Kidney (tissue), 22 donors: ENCODE measurements at places on chromosomes 4 and X. TPM values are rescaled to one million over a fixed set of nuclear protein-coding genes. Genes with fewer than 3 reads are reported as not detected.

DNA sequence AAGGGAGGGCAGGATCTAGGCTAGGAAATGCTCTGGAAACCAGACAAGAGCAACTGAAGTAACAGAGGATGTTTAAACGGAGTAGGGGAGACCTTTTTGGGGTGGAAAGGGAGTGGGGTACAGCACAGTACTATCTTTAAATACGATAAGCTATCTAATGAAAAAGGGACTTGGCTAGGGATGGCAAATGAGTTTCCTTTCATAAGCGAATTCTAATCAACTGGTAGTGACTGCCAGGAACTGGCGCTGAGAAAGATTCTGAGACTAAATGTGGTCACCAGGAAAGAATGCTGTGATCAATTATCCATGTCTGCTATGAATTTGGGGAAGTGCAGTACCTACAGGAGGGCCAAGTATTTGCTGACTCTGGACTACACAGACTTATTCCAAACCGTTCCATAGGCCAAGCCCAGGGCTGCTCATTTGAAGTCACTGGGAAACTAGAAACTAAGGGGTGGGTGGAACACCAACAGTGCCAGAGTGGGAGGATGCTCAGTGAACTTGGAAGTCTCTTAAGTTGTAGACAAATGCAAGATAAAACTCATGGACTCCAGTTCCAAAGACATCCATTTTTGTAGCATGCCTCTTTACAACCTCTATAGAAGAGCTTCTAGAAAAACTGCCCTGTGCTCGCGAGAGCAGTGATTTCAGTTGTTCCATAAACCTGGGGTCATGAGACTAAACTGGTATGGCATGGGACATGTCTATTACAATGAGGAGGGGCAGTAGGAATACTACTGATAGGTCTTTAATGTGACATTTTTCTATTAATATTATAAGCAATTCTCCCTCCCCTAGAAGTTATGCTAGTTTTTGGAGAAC, 2.0 kb downstream of the TRAPPC2 start:
- no peak for DNase-seq
- no peaks in the 10 kb centered on the region for H3K36me3 ChIP-seq
- no peak overlapping the region for H3K4me3 ChIP-seq
- H3K4me1 ChIP-seq: no peaks in the 10 kb centered on the region
- no peaks in the 10 kb centered on the region for H3K27me3 ChIP-seq

GRCh38 chr4:147901916-147902315, 170.0 kb downstream of the ARHGAP10 start:
- H3K4me3 ChIP-seq: no peak overlapping the region
- peaks cover 2% of the 10 kb centered on the region for H3K36me3 ChIP-seq
- no peak overlapping the region for H3K27ac ChIP-seq
- DNase-seq: no peak

- no peak overlapping the region for H3K27ac ChIP-seq
- no peaks in the 10 kb centered on the region for H3K36me3 ChIP-seq
- no peak overlapping the region for H3K4me3 ChIP-seq
- no peak for DNase-seq
Measured at GRCh38 chr4:120855307-120856001, 67.1 kb downstream of the PRDM5 start.

DNA sequence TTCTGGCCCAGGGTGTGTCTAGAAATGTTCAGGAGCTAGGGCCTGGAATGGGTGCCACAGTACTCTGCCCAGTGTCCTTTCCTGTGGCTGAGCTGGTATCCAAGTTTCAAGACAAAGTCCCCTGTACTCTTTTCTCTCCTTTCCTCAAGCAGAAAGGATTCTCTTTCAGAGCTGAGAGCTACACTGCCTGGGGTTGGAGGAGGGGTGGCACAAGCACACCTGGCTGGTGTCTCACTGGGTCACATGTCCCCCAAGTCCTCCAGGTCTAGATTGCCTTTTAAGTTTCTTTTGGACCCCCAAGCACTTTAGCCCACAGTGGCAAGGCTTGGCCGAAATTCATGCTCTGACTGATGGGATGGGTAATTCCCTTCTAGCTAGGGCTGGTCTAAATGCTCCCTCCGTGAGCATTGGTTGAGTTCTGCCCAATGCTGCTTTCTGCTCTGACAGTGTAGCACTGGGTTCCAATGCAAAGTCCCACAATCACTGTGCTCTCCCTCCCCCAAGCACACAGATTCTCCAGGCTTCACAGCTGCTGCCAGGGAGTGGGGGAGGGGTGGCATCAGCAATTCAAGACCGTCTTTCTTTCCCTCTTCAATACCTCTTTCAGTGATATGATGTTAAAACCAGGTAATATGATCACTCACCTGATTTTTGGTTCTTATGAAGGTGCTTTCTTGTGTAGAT, 47.8 kb downstream of the BEX3 start:
- H3K27ac ChIP-seq: no peak overlapping the region
- no peaks in the 10 kb centered on the region for H3K4me1 ChIP-seq
- H3K27me3 ChIP-seq: no peaks in the 10 kb centered on the region
- no peak for DNase-seq
- H3K4me3 ChIP-seq: no peak overlapping the region

DNA sequence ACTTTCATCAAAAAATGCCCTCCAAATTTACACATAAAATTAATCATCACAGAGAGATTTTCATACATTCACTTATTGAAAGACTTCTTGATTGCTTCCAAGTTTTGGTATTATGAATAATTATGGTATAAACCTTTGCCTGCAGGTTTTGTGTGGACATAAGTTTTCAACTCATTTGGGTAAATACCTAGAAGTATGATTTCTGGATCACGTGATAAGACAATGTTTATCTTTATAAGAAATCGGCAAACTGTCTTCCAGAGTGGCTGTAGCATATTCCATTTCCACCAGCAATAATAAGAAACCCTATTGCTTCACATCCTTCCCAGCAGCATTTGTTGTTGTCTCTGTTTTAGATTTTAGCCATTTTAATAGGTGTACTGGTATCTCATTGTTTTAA, 1507.0 kb upstream of the IGFBP7 start:
- no peak for DNase-seq
- no peaks in the 10 kb centered on the region for H3K4me1 ChIP-seq
- H3K27me3 ChIP-seq: no peaks in the 10 kb centered on the region
- no peak overlapping the region for H3K27ac ChIP-seq
- H3K4me3 ChIP-seq: no peak overlapping the region

- DNase-seq: no peak
- H3K4me1 ChIP-seq: no peaks in the 10 kb centered on the region
- H3K27me3 ChIP-seq: no peaks in the 10 kb centered on the region
- H3K4me3 ChIP-seq: no peak overlapping the region
Measured at GRCh38 chr4:107711831-107712230, 8.2 kb downstream of the PAPSS1 start.

GRCh38 chrX:111728096-111728495, 47.1 kb downstream of the ALG13 start:
- H3K4me1 ChIP-seq: no peaks in the 10 kb centered on the region
- H3K27me3 ChIP-seq: no peaks in the 10 kb centered on the region
- no peak overlapping the region for H3K4me3 ChIP-seq
- peaks cover 2% of the 10 kb centered on the region for H3K36me3 ChIP-seq
- no peak overlapping the region for H3K27ac ChIP-seq

GRCh38 chr4:77352192-77352591, 195.2 kb downstream of the CCNG2 start:
- no peaks in the 10 kb centered on the region for H3K36me3 ChIP-seq
- H3K27ac ChIP-seq: no peak overlapping the region
- no peak for DNase-seq

DNA sequence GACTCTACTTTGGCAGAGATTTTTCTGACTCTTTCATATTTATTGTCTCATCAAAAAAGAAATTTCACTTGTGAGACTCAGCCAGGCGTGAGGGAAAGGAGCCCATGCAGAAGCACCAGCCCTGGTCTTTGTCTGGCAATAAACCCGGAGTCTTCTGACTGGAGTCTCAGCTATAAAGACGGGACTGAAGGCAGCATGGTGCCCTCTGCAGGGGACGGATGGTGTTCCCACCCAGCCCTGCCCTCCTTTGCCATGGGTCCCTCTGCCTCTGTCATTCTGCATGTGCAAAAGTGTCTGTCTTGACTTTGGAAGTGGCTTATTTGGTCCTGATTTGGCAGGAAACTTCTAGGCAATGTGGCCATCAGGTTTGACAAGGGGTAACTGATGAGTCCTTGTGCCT, 14.2 kb downstream of the ZNF185 start:
- H3K27me3 ChIP-seq: no peaks in the 10 kb centered on the region
- no peak overlapping the region for H3K27ac ChIP-seq
- no peak for DNase-seq
- no peaks in the 10 kb centered on the region for H3K4me1 ChIP-seq

DNA sequence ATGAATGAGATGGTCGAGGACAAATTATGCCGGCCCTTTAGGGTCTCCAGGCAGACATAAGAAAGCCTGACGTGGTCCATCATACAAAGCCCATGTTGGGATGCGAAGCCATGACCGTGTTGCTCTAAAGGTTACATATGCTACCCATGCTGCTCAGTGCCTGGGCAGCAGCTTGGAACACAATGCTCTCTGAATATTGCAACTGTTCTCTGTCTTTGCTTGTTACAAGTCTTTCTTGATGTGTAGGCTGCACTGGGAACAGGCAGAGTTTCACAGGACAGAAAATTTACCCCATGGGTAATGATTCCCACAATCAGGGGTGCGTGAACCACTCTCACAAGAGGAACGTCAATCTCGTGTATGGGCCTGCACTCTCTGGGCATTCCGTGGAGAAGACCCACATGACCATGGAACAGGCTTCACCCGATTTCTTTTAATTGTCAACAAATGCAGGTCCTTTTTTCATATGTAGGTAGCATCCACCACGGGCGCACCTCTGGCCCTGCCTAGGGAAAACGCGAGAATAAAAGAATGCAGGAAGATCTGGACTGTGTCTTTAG, 66.3 kb downstream of the NBDY start:
- no peak overlapping the region for H3K27ac ChIP-seq
- H3K36me3 ChIP-seq: no peaks in the 10 kb centered on the region
- H3K27me3 ChIP-seq: no peaks in the 10 kb centered on the region
- peak; percentile 1 for DNase-seq
- no peak overlapping the region for H3K4me3 ChIP-seq
- no peaks in the 10 kb centered on the region for H3K4me1 ChIP-seq

DNA sequence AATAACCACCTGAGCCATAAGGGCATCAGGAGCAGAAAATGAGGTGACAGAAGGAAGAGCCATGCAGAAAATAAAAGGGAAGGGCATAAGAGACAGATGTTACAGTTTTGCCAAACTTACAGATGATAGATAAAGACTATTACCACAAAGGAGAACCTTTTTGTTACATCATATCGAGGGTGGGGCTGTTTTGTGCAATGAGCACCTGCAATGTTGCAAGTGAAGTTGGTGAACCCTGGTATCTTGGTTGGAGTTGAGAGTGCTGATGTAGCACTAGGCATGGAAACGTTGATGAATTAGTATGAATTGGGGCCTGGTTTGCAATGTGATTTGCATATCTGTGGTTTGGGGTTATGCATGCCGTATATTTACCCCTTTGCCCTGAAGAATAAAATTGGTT, 119.8 kb upstream of the TEX13D start:
- no peaks in the 10 kb centered on the region for H3K36me3 ChIP-seq
- H3K27ac ChIP-seq: no peak overlapping the region

GRCh38 chr4:71222661-71223060, 116.2 kb upstream of the SLC4A4 start:
- no peaks in the 10 kb centered on the region for H3K36me3 ChIP-seq
- no peak for DNase-seq

GRCh38 chr4:83054928-83055327, 19.9 kb downstream of the COPS4 start:
- no peaks in the 10 kb centered on the region for H3K4me1 ChIP-seq
- no peak for DNase-seq
- no peaks in the 10 kb centered on the region for H3K27me3 ChIP-seq
- H3K36me3 ChIP-seq: peaks cover 8% of the 10 kb centered on the region
- no peak overlapping the region for H3K4me3 ChIP-seq

DNA sequence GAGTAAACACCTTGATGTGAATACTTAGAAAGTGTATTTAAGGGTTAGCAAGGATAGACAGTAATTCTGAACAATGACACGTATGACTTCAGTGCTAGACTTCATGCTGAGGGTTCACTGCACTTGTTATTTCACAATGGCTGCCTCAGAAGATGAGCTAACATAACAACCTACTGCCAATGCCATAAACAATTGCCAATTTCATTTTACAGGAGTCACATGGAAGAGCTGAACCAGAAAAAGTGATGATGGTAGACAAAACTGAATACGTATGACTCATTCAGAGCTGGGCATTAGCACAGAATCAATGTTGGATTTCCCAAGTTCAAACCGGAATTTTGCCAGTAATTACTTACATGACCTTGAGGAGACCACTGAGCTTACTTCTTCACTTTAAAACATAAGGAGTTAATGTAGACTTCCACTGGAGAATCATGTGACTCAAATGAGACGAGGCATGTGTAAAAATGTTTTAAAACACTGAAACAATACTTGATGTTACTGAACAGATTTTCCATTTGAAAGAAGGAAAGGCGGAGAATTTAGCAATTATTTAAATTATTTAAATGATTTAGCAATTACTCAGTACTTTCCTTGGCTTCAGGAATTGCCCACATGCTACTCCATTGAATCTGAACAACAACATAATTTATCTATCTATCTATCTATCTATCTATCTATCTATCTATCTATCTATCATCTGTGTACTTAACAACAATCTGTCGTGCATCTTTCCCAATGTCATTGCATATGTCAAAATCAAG, 868.5 kb upstream of the SLIT2 start:
- no peak overlapping the region for H3K4me3 ChIP-seq
- no peaks in the 10 kb centered on the region for H3K4me1 ChIP-seq
- no peaks in the 10 kb centered on the region for H3K36me3 ChIP-seq
- no peak overlapping the region for H3K27ac ChIP-seq

The EPHA5 gene
- not detected for polyA plus RNA-seq

The PABPC5 gene
- polyA plus RNA-seq: 0.26 TPM

The TMEM154 gene
- polyA plus RNA-seq: 0.09 TPM

The SLC39A8 gene
- polyA plus RNA-seq: 7.1 TPM

The HMX1 gene
- not detected for polyA plus RNA-seq

The BTK gene
- 0.77 TPM for polyA plus RNA-seq

The NAP1L3 gene
- 3.2 TPM for polyA plus RNA-seq
